ENCODE measurements at places on chromosomes 1 and 21.

DNA sequence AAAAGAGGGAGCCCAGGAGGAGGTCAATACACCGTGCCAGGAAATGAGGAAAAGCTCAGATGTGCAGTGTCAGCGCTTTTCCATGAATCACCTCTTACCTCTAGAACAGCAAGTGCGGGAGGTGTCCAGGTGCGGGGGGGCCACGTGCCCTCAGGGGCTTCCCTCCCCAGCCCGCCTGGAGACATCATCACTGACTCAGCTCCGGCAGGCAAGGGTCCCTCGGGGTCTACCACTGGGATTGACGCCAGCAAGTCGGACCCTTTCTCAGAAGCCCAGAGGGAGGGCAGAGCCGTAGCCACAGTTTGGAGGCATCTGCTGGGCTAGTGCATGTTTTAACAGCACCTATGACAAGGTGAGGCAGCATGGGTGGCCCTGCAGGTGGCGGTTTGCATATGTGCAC is 67.4 kb upstream of the TRAPPC10 start:
- no peak for DNase-seq

DNA sequence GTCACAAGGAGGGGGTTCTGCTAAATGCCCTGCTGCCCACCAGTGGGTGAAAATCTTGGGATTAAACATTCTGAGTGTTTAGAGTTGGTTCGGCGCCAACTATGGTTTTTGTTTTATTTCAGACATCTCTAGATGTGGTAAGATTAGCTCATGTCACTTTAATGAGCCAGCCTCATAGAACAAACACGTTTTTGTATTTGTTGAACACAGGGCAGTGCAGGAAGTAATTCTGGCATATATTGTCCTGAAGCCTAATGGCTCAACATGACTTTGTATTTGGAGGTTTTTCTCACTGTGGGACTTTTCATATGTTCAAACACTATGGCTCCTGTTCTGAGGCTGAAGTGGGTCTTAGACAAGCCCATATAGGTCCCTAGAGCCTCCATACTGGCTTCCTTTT is 107.8 kb downstream of the NGF start:
- DNase-seq: no peak

- DNase-seq: no peak
Observed at GRCh38 chr1:110492573-110492972, 26.4 kb downstream of the KCNA10 start.

DNA sequence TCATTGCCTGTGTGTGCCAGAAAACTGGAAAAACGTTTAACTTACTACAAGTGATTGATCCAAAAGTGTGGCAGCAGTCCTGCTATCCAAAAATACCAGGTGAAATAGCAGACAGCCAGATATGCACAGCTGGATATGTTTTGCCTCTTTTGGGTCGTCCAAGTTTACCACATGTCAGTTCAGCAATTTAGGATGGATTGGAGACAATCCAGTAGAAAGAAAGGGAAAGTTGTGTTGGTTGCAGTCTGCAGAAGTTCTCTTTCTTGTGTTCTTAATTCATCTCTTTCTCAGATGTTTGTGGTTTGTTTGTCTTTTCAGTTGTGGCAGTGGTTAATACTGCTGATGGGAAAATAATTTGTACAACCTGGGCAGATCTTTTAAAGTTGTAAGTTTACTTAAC is 645.0 kb downstream of the PTPRC start:
- DNase-seq: no peak

DNA sequence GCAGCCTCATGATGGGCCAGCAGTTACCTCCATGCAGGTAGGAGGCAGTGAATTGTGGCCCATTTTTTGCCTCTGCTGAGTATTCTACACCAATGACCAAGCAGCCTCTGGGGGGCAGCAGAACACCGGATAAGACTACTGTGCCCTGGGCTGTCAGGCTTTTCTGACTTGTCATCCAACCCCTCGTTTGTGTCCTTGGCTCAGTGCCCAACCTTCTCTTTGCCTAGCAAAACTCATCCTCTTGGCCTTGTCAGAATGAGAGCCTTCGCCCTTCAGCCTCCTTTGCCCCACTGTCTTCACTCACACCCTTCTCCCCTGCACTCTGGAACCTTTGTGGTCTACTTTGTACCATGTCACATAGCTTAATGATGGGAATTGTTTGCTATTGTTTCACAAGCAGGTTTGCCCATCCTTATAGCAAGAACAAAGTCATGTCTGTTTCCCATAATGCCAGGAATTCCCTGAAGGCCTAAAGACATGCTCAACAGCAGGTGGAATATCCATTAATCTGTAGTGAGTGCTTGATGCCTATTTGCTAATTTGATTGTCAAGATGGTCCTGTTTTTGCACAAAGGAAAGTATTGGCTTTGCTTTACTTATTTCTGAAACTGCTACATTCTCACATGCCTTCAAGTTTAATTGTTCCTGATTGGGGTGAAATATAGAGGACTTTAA is 255.9 kb downstream of the HHAT start:
- peak; percentile 70 for DNase-seq
